H54 (cell line): ENCODE measurements at places on chromosomes 5 and 9.

DNA sequence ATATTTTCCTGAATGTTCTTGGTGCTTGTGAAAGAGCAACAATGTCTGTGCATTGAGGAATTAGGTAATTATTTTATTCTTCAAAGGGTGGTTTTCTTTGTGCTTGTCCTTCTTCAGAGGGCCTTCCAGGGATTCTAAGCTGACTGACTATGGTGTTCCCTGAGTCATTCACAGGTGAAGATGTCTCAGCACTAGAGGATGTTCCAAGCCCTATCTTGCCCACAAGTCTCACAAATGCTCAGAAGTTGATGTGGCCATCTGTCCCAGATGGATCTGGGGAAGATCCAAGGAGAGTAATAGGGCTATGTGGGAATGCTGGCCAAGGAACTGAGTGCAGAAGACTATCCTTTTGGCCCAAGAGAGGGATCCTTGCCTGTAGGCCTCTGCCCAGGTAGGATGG, 120.9 kb downstream of the ADAMTSL1 start:
- no peak for DNase-seq

- DNase-seq = no peak
These were observed 27.4 kb downstream of the SLC36A1 start for GRCh38 chr5:151474799-151475198.

DNA sequence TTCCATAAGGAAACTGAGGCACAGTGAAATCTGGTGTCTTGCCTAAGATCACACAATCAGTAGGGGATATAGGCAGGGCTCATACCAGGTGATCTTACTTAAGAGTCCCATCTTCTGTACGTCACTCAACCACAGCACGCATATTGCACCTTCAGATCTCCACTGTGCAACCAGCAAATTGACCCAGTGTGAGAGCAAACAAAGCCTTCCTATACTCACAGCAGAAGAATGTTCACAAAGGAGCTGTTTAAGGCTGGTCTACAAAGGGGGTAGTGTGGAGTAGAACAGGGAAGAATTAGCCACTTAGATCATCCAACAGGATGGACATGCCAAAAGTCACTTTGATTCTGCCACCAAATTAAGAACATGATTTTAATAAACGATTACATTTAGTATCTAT, 305.9 kb downstream of the SLIT3 start:
- no peak for DNase-seq

DNA sequence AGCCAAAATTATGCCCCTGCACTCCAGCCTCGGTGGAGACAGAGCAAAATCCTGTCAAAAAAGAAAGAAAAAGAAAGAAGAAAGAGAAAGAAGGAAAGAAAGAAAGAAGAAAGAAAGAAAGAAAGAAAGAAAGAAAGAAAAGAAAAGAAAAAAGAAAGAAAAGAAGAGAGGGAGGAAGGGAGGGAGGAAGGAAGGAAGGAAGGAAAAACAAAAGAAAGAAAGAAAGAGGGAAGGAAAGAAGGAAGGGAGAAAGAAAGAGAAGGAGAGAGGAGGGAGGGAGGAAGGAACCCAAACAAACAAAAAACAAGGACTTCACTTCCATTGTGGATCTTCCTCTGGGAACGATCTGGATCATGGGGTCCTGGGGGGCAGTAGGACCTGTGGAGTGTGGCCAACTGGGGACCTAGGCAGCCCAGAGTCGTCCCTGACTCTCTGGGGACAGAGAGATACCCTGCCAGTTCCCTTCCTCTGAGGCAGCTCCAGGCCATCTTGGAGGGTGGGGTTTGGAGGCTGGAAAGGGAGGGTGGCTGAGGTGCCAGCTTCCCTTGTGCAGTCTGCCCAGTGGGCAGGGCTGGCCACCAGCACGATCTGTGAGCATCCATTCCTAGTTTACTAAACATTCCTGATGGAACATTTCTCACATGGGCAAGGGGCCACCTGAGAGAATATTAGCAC, 216.8 kb downstream of the PAX5 start:
- no peak for DNase-seq

- no peak for DNase-seq
These were observed 183.8 kb upstream of the S1PR3 start for GRCh38 chr9:88807426-88807825.
